ENCODE measurements at places on chromosomes 16 and 17.

DNA sequence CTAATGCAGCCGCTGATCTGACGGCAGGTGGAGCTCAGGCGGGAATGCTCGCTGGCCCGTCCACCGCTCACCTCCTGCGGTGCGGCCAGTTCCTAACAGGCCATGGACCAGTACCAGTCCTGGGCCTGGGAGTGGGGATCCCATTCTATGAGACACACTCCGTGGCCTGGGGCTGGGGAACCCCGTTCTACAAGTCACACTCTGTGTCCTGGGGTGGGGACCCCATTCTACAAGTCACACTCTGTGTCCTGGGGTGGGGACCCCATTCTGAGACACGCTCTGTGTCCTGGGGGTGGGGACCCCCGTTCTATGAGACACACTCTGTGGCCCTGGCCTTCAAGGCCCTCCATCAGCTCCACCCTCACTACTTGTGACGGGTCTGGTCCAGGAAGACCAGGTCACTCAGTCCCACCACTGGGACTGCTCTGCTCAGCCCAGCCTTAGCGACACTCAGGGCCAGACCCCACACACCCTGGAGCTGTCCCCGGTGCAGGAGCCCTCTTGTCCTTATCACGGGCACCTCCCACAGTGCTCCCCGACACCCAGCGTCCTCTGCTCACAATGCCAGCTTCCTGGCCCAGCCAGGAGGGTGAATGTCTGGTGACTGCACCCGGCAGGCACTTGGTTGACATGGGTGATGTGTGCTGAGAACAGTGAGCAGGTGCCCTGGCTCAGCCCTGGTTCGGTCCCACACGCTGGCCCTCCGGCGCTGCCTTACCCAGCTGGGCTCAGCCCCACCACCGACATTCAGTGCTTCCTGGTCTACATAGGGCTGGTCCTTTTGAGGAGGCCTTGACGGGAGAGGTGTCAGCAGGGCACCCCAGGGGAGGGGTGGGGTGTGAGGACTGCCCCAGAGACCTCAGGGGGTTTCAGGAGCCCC is 89.1 kb downstream of the TBC1D16 start:
- no peak for DNase-seq

- DNase-seq, result no peak
These were observed 6.6 kb downstream of the DHODH start for GRCh38 chr16:72015124-72015523.

GRCh38 chr17:67635681-67636080 is 82.1 kb upstream of the NOL11 start:
- DNase-seq, result no peak

DNA sequence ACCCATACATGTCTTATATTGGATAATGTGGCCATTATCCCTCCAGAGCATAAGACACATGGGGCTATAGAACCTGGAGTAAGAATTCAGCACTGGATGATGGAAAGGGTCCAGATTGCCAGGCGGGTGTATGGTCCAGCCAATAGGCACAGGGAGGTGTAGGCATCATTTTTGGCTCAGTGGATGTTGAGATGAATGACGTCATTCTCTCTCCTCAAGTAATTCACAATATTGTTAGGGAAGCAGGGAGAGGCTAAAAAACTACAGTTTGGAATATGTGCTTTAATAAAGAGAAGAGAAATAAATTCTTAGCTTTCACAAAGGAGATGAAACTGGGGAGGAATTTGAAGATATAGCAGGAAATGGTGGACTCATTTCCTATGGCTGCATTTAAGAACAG is 461.1 kb upstream of the GOT2 start:
- no peak for DNase-seq

- no peak for DNase-seq
These were observed 13.2 kb upstream of the RGS9 start for GRCh38 chr17:65123757-65124675.

DNA sequence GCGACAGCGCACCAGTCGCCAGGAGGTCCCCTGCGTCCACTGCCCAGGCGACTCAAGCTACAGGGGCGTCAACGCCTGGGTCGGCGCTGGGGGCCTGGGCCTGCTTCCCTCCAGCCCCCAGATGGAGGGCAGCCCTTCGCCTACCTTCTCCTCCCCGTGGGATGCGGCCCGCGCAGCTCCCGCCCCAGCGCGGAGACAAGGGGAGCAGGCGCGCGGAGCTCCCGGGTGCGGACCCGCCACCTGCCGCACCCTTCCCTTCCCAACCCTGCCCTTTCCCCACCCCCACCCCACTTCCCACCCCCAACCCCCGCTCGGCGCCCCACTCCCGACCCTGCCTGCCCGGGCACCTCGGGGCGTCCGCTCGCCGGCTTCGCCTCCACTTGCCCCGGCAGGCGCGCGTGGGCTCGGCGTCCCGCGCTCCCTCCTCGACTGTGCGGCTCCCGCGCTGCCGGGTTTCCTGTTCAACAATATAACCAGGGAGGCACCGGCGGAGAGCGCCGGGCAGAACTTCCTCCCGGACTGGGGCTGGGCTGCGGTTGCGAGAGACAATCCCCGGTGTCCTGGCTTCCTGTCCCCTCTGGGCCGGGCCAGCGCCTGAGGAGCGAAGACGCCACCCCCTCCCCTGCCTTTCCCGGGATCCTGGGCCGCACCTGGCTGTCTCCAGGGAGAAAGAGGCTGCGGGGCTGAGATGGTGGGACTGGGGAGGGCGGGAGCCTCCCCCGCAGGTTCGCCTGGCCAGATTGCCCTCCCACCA is at the start of gene ARHGAP27:
Gene ARHGAP27 (minus strand): TSS at position 466 of the 754 bp plus-strand sequence. CDS start 2,591 bp downstream, outside the sequence.
- peak; percentile 67 for DNase-seq

DNA sequence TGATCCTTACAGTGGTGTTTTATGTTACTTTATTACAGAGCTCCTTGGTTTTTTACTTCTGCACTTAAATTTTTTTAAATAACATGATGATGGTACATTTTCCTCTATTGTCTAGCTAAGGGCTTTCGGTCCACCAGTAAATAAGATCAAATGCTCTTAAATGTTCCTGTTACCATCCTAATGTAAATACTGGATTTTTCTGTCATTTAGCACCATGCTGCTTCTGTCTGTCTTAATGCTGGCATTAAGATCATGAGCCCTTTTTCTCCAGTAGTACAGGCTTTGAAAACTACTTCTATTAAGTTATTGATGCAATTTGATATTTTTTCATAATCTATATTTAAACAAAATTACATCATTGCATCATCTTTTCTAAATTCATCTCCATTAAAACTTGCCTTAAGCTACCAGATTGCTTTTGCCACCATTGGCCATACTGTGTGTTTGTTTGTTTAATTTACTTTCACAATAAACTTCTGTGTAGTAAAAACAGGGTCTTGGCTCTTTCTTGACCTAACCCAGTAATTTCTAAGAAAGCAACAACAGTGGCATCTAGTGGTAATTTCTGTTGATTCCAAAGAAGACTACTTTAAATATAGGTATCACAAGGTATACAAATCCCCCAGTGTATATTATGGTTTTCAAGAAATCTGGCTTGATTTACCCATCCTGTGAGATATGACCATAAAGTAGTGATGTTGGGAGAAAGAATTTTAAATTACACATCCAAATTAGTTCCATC is 9.0 kb upstream of the PHAF1 start:
- no peak for DNase-seq

DNA sequence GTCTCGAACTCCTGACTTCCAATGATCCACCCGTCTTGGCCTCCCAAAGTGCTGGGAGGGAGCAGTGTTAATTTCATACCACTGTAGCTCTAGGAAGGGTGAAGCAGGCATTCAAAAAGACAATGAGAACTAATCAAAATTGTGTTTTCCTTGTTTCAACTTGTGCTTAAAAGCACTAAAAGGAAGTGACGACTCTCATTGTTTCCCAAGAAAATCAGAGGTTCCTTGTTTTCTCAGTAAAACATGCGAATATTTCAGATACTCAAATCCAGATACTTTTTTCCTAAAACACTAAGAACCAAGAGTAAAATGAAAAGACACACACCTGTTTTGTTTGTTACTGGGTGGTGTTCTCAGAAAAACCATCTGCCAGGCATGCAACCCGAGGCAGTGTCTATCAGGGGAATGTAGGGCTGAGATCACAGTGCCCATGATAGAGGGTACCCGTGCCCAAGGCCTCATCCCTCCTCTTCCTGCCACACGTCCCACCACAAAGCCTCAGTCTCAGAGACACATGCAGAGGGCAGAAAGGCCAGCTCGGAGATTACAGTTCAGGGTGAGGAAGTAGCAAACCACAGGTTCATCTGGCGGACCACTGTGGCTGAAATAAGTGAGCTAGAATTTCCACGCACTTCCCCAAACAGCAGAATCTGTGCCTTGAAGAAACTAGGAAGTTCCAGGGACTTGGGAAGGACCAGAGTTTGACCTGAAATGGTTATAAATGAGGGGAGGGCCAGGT is 33.7 kb downstream of the GINS3 start:
- no peak for DNase-seq

- DNase-seq, result no peak
These were observed 1466.0 kb upstream of the GOT2 start for GRCh38 chr16:60200161-60200560.

DNA sequence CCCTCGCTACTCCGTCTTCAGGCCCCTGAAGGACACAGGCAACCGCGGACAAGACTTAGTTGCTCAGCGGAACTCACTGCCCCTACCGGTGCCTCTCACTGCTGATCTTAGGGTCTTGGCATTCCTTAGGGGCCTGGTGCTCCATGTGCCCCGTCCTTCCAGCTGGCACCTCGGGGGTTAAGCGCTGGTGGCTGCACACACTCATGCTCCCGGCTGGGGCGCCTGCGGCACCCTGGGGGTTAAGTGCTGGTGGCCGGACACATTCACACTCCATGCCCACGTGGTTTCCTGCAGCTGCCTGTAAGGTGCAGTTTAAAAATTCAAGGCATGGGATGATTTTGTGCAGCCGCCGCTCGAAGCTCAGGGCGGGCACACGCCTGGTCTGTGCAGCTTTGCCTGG is 45.1 kb downstream of the BAIAP2 start:
- no peak for DNase-seq

- peak; percentile 77 for DNase-seq
These were observed 19.0 kb downstream of the C17orf100 start for GRCh38 chr17:6670571-6670970.

- DNase-seq, result peak; percentile 50
These were observed 355.3 kb downstream of the TOX3 start for GRCh38 chr16:52191531-52192134.

GRCh38 chr16:28609631-28610594 is at the start of gene SULT1A1:
SULT1A1 (minus strand) TSS chr16:28610044; CDS start chr16:28608855, 1,189 bp downstream.
- peak; percentile 73 for DNase-seq

DNA sequence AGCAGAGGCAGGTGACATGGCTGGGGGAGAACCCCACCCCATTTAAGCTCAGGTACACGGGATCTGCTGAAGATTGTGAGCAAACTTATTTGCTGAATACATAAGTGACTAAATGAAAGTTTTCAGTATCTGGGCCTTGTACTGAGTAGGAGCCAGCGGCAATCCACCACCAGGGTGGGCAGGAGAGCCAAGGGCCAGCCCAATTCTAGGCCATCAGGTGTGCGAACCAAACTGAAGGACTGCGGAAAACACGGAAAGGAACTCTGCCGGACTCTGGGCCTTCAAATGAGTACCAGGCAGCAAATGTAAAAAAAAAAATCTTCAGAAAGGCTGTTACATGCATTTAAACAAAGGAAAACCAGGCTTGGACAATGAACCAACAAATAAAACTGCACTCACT is 19.7 kb downstream of the ARHGAP17 start:
- DNase-seq, result no peak

DNA sequence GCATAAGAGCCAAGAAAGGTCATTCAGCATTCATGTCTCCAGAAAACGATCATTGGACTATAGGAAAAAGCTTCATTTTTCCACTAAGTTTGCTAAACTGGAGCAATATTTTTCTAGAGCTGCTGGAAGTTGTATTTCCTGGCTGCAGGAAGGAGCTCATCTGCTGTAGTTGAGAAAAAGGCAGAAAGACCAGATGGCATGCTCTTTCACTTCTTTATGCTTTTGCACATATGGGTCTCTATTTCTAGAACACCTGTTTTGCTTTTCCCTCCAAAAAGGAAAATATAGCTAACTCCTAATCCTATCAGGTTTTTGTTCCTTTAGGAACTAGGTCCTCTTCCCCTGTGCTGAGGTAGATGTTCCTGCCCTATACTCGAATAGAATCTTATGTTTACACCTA is 61.9 kb upstream of the HLF start:
- DNase-seq, result no peak

DNA sequence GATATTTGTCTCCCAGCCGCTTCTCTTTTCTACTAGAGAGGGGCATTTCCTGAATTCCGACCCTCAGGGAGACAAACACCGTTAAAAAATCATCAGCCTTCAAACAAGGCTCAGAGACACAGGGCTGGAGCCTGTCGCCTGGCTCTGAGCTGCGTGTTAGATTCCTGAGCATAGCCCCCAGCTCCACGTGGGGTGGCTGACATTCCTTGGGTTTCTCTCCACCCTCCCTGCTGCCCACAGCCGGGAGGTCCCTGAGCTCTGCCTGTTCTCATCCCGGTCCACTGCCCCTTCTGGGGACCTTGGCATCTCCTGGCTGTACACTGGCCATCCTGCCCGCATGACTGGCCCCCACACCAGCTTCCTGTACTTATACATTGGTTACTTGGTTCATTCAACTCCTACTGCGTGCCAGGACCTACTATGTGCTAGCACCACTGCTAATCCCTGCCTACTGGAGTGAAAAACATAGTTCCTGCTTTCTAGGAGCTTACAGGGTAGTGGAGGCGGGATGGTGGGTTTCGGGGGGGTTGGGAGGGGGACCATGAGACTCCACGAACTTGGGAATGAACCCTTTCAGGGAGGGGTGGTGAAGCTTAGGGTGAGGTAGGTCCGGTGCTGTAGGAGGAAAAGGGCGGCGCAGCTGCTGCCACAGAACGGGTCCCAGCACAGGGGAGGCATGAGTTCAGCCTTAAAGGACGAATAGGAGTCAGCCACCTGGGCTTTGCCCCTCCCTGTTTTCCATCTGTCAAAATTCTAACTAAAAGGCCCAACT is 52.1 kb upstream of the TMEM132E start:
- no peak for DNase-seq

DNA sequence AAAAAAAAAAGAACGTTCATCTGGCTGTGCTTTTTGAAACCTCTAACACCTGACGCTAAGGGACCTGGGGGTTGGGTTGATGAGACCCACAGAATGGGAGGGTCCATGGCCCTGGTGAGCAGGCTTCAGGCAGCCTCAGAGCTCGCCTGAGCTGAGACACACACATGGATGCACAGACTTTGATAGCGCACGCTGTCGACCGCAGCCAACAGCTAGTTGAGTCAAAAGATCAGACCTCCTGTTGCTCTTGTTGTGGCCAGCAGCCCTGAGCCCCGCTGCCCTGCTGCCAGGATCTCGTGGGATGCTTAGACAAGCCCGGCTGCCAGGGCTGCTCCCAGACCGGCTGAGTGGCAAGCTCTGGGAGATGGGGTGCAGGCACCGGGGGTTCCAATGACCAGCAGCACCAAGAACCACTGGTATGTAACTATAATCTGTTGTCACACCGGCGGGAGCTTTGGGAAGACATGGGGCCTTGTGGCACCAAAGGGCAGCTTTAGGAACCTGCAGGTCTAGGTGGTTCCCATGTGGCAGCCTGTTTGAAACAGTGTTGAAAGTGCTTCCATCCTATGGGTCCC is 20.0 kb upstream of the MEAK7 start:
- DNase-seq, result no peak

DNA sequence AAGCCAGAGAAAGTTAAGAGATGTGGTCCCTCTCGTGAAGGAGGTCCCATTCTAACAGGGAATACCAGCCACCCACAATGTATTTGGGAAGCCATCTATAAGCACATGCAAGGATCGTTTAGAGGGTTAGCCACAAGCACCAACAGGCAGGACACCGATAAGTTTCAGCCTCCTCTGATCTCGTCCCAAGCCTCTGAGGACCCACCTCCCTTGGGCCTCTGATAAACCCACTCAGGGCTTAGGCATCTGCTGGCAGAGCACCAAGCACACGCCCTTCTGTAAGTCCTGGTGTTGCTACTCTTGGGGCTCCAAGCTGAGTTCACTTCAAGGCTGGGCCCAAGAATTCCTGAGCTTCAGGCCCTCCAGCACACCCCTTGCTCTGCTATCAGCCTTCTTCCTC is 5.4 kb upstream of the PNPO start:
- DNase-seq, result peak; percentile 84

- no peak for DNase-seq
These were observed 973 bp upstream of the IL4R start for GRCh38 chr16:27312580-27313421.

Data from SW480 (cell line).